ENCODE measurements at places on chromosomes 6 and 20.

DNA sequence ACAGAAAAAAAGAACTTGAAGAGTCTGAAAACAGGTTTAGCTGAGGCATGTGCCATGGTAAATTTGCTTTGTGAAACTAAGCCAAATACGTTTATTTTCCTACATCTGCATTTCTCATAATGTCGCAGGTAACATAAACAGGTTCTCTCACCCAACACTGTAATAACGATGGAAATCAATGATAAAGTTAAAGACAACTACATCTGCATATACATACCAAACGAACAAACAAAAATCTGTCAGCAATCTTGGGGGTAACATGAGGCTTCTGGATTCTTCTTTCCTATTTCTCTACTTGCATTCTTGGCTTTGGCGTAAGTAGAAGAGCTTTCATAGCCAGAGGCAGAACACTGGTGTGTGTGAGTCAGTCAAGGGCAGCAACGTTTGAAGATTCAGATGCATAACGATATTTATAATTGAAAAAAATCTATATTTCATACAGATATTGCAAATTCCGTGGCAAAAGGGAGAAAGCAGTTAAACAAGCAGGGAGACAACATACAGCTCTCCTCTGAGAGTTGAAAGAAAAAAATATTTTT is 195.1 kb downstream of the EDN1 start:
- no peak for DNase-seq

DNA sequence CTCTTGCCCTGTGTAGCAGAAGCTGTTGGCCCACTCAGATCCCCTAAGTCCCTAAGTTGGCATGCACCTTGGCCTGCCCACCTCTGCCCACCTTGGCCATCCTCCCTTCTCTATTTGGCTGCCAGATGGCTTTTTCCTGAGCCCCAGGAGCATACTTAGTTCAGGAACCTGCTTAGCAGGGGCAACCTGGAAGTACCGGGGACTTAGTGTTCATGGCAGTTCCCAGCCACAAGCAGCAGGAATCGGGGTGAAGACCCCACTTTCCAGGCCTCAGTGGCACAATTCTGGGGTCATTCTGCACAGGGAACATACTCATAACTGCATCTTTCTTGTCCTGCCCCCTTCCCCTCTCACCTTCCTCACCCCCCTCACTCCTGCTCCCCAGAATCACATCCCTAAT is 158.0 kb upstream of the PMEPA1 start:
- DNase-seq: no peak

DNA sequence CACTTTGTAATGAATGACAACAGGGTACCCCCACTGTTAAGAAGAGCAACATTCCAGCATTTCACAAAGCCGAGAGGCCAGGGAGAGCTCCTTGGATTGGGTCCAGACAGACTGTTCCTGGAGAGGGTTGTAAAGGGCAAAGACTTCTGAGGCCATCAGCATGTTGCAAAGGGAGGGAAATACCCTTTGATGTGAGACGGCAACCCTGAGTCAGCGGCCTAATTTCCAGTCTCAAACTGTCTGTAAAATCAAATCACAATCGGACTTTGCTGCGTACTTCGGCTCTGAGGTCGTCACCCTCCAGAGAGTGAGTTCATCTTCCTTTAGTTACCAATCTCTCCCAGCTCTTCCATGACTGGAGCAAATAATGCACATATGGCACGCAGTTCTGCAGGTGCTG is 101.0 kb upstream of the DTNBP1 start:
- DNase-seq: no peak

DNA sequence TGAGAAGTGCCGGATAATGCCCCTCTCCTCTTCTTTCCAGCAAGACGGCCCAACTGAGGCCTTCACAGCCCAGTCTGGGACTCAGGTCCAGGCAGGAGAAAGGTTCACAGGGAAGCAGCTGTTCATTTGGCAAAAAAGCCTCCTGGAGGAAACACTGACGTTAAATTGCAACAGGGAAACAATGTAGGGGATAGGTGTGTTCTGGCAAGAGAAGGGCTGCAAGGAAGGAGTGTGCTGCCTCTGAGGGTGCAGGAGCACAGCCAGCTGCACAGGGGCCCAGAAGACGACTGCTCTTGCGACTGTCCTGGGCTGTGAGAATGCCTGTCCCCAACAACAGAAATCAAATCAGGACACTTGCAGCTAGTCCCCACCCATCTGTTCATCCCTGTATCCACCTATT is 70.6 kb upstream of the PMEPA1 start:
- DNase-seq: no peak

GRCh38 chr6:113481910-113482309 is 375.2 kb upstream of the MARCKS start:
- no peak for DNase-seq

DNA sequence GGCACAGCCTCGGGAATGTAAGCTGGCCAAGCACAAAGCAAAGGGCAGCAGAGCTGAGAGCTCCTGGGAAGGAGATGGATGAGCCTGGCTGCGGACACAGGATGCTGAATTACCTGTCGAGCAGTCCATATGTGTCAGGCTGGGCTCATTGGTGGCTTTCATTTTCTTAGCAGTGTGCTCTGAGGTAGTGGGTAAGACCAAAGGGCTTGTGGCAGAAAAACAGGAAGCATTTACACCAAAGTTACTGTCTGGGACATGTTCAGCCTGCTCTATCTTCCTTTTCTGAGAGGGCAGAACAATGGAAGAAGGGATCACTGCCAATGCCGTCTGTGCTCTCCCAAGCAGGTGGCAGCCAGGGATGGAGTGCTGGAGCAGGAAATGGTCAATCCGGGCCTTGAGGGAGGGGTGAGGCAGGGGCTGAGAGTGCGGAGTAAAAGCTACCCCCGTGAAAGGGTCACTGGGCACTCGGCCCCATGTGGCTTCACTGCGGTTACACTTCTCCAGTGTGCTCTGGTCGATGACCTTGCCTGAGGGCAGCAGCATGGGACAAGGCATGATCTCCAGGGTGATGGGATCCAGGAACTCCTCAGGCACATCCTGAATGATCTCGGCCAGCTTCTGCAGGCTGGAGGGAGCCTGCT is 36.9 kb upstream of the AVP start:
- DNase-seq: no peak

- no peak for DNase-seq
Observed at GRCh38 chr20:49948809-49949507, 12.8 kb downstream of the RNF114 start.

GRCh38 chr20:54479138-54479906 is 3.9 kb downstream of the DOK5 start:
- DNase-seq: no peak

DNA sequence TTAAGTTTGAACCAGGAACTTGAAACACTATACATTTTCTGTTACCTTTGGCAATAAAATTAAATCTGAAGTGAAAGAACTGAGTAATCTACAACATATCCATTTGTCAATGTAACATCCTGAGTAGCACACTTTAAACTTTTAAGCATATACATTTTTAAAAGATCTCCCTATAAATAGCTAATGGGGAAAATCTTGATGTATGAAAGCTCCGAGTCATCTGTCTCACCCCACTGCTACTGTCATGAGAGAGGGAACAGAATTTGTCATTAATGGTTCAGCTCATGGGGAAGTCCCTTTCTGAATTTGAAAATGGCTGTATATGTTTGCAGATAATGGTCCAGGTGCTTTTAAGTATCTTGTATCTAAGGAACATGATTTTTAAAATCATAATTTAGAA is 55.2 kb upstream of the NOX3 start:
- no peak for DNase-seq

DNA sequence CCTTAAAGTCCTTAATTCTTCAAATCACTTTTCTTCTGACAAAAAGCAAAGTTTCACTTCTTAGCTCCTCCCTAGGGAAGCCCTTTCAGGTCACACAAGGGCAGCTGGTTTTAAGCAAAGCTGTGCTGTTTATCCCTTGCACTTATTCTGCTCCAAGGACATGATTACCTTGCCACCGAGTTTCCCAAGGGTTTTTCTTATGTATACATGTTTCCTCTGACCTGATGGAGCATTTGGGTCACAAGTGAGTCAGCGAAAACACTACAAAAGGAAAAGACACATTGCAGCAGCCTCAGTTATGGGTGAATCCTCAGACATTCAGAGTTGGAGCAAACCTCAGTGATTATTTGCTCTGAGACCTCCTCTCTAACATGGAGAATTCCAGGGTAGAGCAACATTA is 26.6 kb upstream of the ILRUN start:
- DNase-seq: no peak

DNA sequence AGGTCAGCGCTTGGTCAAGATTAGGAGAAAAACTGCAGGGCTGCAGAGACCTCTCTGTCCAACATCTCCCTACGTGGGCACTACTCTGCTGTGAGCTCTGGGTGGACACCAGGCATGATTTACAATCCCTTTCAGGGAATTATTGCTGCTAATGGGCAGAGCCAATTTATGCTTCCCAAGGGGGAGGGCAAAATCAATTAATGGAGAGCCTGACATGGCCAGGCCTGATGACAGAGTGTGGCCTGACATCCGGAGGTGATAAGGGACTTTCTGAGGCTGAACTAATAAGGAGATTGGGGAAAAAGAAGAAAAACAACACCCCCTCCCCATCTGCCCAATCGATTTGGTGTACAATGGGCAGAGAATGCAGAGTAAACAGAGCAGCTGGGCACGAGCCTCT is 5.0 kb upstream of the KCNK16 start:
- DNase-seq: no peak

DNA sequence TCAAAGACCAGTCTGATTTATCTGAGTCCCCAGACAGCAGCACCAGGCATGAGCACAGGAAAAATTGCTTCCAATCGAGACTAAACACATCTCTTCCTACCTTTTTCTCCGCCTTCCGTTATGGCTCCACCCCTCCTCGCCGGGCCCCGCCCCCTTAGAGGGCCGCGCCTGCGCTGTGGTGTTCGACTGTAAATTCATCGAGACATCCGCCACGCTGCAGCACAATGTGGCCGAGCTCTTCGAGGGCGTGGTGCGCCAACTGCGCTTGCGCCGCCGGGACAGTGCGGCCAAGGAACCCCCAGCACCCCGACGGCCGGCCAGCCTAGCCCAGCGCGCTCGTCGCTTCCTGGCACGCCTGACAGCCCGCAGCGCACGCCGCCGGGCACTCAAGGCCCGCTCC is 8.9 kb downstream of the REM1 start:
- DNase-seq: no peak

DNA sequence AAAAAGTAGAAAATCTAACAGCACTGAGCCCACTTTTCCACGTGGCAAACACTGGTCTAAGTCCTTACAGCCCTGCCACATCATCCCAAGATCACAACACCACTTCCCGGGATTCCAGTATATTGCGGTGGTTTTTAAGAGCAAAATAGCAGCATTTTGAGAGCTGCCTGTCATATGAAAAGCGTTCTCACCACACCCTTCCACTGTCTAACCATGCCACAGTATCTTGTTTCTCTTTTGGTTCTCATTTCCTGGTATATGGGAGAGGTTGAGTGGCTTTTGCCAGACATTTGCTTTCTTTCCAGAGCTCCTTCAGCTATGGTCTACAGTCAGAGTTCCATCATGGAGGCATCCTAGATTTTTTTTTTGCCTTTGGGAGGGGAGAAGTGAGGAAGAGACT is 243.0 kb downstream of the TSHZ2 start:
- no peak for DNase-seq

- DNase-seq: no peak
Observed at GRCh38 chr6:74480561-74480960, 725.3 kb downstream of the COL12A1 start.

- no peak for DNase-seq
Observed at GRCh38 chr6:159307246-159307790, 138.1 kb downstream of the FNDC1 start.

DNA sequence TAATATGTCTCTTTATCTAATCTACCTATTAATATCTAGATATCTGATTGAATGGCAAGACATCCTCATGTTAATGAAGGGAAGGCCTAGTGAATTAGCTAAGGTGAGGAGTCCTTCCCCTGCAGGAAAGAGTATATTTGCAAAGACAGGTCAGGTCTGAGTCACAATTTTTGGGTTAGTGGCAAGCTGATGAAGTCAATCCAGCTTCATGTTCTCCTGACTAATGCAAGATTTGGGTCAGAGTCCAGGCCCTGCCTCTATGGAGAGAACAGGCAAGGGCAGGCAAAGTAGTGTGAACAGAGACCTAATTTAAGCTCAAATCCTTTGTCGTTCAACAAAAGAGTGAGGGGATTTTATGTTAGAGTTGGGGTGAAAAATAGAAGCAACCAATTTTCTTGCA is 496.7 kb downstream of the BMP2 start:
- DNase-seq: no peak

DNA sequence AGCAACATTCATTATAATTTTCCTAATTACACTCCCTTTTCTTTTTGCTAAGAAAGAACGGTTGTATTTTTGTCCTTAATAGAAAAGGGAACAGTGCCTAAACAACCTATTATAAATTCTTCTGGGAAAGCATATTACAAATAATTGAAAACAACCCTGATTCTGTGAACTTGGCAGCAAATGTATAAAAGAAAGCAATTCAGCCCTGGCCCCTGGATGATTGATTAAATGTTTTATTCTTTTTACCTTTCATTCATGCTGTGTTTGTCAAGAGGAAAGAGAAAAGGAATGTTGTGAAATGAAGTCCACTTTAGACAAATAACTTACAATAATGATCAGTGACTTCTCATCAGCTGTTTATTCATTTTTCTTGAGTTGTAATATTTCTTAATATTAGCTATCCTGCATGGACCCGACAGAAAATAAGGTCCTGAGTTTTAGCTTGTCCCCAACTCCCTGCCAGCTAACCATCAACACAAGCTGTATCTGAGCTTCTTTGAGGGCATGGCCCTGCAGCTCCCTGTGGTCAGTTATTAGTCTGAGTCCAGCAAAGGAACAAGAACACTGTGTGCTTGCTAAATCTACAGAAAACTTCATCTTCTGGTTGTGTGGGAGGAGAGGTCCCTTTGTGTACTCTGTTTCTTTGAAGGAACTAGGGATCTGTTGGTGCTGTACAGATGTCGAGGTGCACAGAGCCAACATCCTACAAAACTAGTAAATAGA is 248.2 kb downstream of the LAMA2 start:
- DNase-seq: no peak

GRCh38 chr6:3297909-3298308 is 39.2 kb downstream of the PSMG4 start:
- DNase-seq: no peak

DNA sequence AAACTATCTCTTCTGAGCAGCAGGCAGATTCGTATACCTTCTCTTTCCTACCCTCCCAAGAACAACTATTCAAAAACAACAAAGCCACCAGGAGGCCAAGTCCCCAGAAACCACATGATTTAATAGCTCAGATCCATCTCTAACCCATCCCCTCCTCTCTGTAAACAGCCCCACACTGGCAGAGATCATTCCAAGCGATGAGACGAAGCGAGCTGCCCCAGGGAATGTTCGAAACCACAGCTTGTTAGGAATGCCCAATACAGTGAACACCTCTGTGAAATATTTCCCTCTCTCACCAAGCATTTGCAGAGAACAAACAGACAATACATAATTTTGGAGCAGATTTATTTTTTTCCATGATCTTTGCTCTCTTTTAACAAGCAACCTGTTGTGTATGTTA is 231.8 kb downstream of the SOD2 start:
- no peak for DNase-seq

- DNase-seq: no peak
Observed at GRCh38 chr6:97085772-97086171, 161.2 kb downstream of the KLHL32 start.

- DNase-seq: no peak
Observed at GRCh38 chr6:119934816-119935215, 585.3 kb upstream of the MAN1A1 start.
